ENCODE measurements at places on chromosomes 1 and 21.

DNA sequence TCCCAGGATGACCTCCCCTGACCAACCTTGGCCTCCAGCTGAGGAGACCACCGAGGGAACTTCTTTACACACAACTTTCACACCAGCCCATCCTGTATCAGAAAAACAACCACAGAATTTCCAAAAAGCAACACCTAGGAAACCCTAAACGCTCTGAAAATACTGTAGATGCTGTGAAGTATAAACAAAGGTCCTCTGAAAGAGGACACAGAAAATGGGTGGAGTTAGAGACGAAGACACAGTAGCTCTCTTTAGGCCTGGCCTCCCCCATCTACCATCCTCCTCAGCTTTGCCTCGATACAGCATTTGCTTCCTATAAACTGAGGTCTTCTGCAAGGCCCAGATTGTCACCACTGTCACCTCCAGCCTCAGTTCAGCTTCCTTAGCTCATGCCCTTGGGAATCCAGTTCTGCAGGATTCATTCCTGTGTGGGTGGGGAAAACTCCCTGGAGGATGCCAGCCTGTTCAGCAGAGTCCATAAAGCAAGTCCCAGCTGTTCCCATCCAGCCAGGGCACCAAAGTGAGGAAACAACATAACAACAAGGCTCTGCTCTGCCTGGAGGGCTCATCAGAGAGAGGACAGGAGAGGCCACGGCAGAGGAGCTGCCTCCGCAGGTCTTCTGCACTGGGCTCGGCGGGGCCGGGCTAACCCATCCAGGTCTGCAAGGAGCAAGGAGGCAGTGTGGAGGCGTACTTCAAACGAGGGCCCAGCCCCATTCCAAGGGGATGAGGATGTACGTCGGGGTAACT lies 15.0 kb downstream of the PIK3C2B start:
- DNase-seq, result no peak

DNA sequence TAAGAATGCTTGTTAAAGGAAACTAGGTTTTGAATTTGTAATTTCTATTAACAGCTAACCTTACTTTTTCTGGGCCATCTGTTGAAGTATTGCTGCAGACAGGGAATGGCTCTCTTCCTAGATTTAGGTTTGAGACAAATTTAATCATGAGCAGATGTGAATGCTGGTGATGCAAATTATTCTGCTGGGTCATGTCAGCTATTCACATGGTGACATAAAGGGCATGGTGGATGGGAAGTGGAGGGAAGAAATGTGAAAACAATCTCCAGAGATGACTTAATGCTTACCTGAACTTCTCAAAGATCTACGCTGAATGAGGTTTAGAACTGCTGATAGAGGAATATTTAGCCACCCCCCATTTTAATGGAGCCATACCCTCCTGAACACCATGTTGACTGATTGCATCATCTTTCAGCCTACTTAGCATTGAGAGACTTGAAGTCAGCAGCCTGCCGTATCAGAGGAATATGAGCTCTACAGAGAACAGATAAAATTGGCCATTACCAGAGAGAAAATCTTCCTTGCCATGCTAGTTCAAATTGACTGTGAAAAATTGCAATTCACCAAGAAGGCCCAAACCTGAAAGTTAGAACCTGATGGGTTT lies 138.8 kb downstream of the HHAT start:
- no peak for DNase-seq

GRCh38 chr1:10495952-10496351 lies 21.2 kb downstream of the PEX14 start:
- no peak for DNase-seq

- DNase-seq, result no peak
These were observed 777 bp downstream of the NUDT17 start for GRCh38 chr1:145846201-145846612.

- DNase-seq, result no peak
These were observed 38.8 kb downstream of the DTL start for GRCh38 chr1:212074313-212074712.

- no peak for DNase-seq
These were observed 33.2 kb downstream of the CCSAP start for GRCh38 chr1:229309684-229310083.

GRCh38 chr1:212475151-212475550 lies 42.4 kb downstream of the NENF start:
- no peak for DNase-seq

GRCh38 chr21:40832316-40832715 lies 14.6 kb downstream of the DSCAM start:
- no peak for DNase-seq

DNA sequence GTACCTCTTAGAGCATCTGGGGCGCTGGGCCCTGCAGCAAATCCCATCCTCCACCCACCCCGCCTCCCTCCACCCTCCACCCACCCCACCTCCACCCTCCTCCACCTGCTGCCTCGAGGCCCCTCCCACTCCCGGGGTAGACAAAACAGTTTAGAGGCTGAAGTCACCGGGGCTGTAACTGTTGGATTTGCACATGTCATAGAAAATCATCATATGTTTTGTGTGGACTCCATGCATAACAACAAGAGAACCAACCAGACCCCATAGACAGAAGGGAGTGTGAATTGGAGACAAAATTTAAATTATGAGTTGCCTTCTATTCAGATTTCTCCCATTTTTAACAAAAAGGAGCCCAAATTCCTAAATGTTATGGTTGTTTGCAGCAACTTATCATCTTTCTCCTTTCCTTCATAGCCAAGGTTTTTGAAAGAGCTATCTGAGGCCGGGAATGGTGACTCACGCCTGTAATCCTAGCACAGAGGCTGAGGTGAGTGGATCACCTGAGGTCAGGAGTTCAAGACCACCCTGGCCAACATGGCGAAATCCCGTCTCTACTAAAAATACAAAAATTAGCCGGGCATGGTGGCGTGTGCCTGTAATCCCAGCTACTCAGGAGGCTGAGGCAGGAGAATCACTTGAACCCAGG lies 28.2 kb upstream of the LGALS8 start:
- no peak for DNase-seq

GRCh38 chr21:14678973-14679574 lies 133.0 kb upstream of the SAMSN1 start:
- DNase-seq, result no peak

DNA sequence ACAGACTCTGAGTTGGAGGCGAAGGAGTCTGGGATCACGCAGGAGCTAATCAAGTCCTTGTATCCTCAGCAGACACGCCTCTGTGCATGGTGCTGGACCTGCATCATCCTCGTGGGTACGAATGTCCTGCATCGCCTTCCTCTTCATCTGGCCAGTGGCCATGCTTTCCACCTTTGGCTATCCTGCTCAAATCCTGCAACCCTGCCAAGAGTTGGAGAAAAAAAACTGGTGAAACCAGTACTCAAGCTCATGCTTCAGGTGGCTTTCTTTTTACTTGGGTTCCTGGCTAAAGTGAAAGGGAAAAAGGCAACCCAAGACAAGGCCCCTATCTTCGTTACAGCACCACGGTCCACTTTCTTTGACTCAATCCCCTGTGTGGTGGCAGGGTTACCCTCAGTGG lies 8.9 kb downstream of the SETSIP start:
- no peak for DNase-seq
